Right lung (tissue), 10 donors: ENCODE measurements at places on chromosomes 12 and 14. TPM values are rescaled to one million over a fixed set of nuclear protein-coding genes. Genes with fewer than 3 reads are reported as not detected.

BCL2L2 gene
- 37.3 TPM for polyA plus RNA-seq

KRT6C gene
- not detected for polyA plus RNA-seq

PABPN1 gene
- polyA plus RNA-seq = 216 TPM

GPRC5D gene
- polyA plus RNA-seq = 1.6 TPM

NGB gene
- polyA plus RNA-seq = not detected

SRRM4 gene
- 0.36 TPM for polyA plus RNA-seq

SCN8A gene
- polyA plus RNA-seq = 1.4 TPM

CCDC197 gene
- not detected for polyA plus RNA-seq

NELL2 gene
- 42.4 TPM for polyA plus RNA-seq

FBRSL1 gene
- 141 TPM for polyA plus RNA-seq

PDE3A gene
- polyA plus RNA-seq = 9.2 TPM

HOXC10 gene
- not detected for polyA plus RNA-seq

LRTM2 gene
- polyA plus RNA-seq = 0.05 TPM

MYO1H gene
- 0.13 TPM for polyA plus RNA-seq

A2M gene
- polyA plus RNA-seq = 2,213 TPM

OTX2 gene
- polyA plus RNA-seq = not detected

RTN1 gene
- 4.4 TPM for polyA plus RNA-seq

MGP gene
- polyA plus RNA-seq = 112 TPM

BBS10 gene
- polyA plus RNA-seq = 36.1 TPM

DLGAP5 gene
- polyA plus RNA-seq = 40.4 TPM

WASHC3 gene
- polyA plus RNA-seq = 50.3 TPM

ANGEL1 gene
- polyA plus RNA-seq = 40.7 TPM

MAP3K9 gene
- 5.4 TPM for polyA plus RNA-seq

INSM2 gene
- polyA plus RNA-seq = not detected

RNASE4 gene
- polyA plus RNA-seq = 9.0 TPM

VDR gene
- 1.3 TPM for polyA plus RNA-seq

LMNTD1 gene
- 0.89 TPM for polyA plus RNA-seq

ITGA7 gene
- 27.5 TPM for polyA plus RNA-seq

DHRS2 gene
- polyA plus RNA-seq = 0.39 TPM

HIF1A gene
- 200 TPM for polyA plus RNA-seq

MYL2 gene
- 1.1 TPM for polyA plus RNA-seq

PMCH gene
- polyA plus RNA-seq = not detected

TBX3 gene
- 77.7 TPM for polyA plus RNA-seq

EDDM3A gene
- polyA plus RNA-seq = not detected

GTF2H3 gene
- 38.8 TPM for polyA plus RNA-seq

RASAL1 gene
- 0.15 TPM for polyA plus RNA-seq

NTN4 gene
- polyA plus RNA-seq = 24.4 TPM

ACSS3 gene
- polyA plus RNA-seq = 16.6 TPM

CIROP gene
- 0.05 TPM for polyA plus RNA-seq

PCED1B gene
- 0.59 TPM for polyA plus RNA-seq

SYT1 gene
- polyA plus RNA-seq = 2.7 TPM

ZCRB1 gene
- polyA plus RNA-seq = 83.3 TPM

PRB2 gene
- not detected for polyA plus RNA-seq

TSHR gene
- 0.18 TPM for polyA plus RNA-seq

TAS2R30 gene
- polyA plus RNA-seq = 0.23 TPM

IL26 gene
- not detected for polyA plus RNA-seq

LMO3 gene
- polyA plus RNA-seq = 10.8 TPM

PIANP gene
- 10.4 TPM for polyA plus RNA-seq

AKAP6 gene
- 6.1 TPM for polyA plus RNA-seq

WIF1 gene
- polyA plus RNA-seq = 187 TPM

PARP11 gene
- polyA plus RNA-seq = 14.9 TPM
